ENCODE measurements at places on chromosomes 13 and 19.
A peak's percentile ranks its signal among the peaks of the same experiment; 100 is the strongest.

- H3K27ac ChIP-seq, result no peak overlapping the region
- peaks cover 11% of the 10 kb centered on the region for H3K27me3 ChIP-seq
- no peaks in the 10 kb centered on the region for H3K4me1 ChIP-seq
- H3K4me3 ChIP-seq, result no peak overlapping the region
- no peak for DNase-seq
Measured at GRCh38 chr13:44810061-44810840, 179.0 kb downstream of the NUFIP1 start.

DNA sequence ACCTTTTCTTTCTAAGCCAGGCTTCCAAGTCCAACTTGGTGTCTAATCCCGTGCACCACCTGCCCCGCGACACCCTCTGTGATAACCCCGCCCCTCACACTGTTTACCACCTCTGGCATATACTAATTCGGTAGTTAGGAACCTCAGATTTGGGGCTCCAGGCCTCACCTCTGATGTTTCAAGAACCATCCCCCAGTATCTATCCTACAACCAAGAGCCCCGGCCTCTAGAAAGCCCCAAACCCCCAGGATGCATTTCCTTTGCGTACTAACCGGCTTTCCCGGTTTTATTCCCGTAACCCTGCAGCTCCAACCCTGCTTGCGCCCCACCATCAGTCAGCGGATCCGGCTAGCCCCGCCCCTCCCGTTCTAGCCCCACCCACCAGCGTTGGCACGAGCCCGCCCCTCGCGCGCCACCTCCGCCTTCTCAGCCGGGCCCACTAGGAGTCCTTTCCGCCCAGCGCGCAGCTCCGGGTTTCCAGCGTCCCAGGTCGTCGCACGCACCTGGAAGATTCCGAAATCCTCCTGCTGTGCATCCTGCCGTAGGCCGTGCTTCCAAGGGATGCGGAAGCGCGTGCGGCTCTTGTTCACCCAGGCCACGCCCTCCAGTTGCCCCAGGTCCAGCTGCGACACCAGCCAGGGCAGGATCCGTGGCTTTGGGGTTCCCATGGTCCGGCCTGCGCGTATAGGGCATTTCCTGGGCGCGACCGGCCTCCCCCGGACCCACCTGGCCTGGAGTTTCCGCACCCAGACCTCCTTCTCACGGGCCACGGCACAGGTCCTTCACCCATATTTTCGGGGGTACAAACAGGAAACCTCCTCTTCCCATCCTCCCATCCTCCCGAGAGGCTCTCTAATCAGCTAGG lies 1.3 kb downstream of the IRF3 start:
- H3K27ac ChIP-seq, result peak overlapping the region; percentile 97
- peak; percentile 92 for DNase-seq
- H3K4me3 ChIP-seq, result peak overlapping the region; percentile 99
- H3K4me1 ChIP-seq, result peaks cover 41% of the 10 kb centered on the region
- H3K27me3 ChIP-seq, result no peaks in the 10 kb centered on the region

GRCh38 chr13:23140492-23140891 lies 40.3 kb upstream of the SGCG start:
- H3K4me3 ChIP-seq, result no peak overlapping the region
- H3K4me1 ChIP-seq, result no peaks in the 10 kb centered on the region
- no peaks in the 10 kb centered on the region for H3K36me3 ChIP-seq
- H3K27ac ChIP-seq, result no peak overlapping the region
- no peaks in the 10 kb centered on the region for H3K27me3 ChIP-seq

DNA sequence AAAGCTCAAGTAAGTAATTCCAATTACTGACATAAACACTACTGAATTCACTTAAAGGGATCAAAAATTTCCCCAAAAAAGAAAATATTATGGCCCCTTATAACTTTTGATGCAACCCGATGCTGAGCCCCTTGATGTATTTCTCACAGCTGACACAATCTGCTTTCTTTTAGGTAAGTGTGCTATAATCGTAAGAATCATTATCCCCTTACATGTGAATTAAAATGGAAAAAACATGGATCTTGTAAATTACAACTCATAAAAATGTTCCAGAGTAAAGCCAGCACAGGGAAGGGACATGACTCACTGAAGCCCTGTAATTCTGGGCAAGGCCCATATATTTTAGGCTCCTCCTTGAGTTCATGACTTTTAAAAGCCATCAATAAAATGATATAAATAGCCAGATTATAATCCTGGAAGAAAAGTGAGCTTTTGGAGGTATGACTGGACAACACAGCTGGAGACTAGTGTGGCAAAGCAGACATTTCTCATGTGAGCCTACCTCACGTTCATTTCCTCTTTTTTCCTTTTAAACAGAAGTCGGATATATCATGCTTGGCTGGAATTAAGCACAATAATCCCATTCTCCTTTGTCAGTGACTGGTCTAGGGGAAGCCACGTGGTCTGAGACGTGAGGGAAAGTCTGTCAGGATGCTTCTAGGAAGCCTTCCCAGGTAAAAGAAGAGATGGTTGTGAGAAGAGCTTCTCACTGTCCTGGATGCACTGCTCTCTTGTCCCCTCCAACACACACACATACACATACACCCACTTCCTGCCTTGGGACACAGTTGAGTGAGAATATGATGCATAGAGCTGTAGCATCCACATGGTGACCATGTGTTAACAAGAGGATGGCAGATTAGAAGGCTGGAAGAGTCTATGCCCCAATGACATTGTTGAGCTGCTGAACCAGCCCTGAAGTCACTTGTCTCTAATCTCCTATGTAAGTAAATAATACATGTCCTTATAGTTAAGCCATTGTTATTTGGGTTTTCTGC lies 165.4 kb downstream of the RGCC start:
- peaks cover 4% of the 10 kb centered on the region for H3K4me1 ChIP-seq
- peaks cover 14% of the 10 kb centered on the region for H3K36me3 ChIP-seq
- no peak overlapping the region for H3K27ac ChIP-seq
- DNase-seq, result no peak
- H3K4me3 ChIP-seq, result no peak overlapping the region

DNA sequence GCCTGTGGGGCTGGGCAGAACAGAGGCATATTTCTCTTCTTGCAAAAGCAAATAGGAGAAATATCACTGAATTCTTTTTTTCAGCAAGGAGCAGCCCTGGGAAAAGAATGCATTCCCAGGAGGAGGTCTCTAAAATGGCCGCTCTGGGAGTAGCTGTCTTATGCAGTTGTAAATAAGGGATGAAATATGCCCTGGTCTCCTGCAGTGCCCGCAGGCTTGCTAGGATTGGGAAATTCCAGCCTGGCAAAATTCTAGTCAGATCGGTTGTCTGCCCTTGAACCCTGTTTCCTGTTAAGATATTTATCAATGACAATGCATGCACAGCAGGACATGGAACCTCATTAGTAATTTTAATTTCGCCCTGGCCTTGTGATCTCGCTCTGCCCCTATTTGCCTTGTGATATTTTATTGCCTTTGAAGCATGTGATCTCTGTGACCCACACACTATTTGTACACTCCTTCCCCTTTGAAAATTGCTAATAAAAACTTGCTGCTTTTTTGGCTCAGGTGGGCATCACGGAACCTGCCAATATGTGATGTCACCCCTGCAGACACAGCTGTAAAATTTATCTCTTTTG lies 1993.2 kb downstream of the PCDH9 start:
- no peaks in the 10 kb centered on the region for H3K27me3 ChIP-seq
- H3K27ac ChIP-seq, result no peak overlapping the region
- H3K4me3 ChIP-seq, result no peak overlapping the region
- no peaks in the 10 kb centered on the region for H3K36me3 ChIP-seq

GRCh38 chr19:28972058-28972852 lies 240.7 kb downstream of the UQCRFS1 start:
- no peaks in the 10 kb centered on the region for H3K36me3 ChIP-seq
- H3K4me3 ChIP-seq, result no peak overlapping the region
- no peak for DNase-seq
- no peaks in the 10 kb centered on the region for H3K27me3 ChIP-seq
- H3K4me1 ChIP-seq, result no peaks in the 10 kb centered on the region
